ENCODE measurements at places on chromosomes 2 and 18.

DNA sequence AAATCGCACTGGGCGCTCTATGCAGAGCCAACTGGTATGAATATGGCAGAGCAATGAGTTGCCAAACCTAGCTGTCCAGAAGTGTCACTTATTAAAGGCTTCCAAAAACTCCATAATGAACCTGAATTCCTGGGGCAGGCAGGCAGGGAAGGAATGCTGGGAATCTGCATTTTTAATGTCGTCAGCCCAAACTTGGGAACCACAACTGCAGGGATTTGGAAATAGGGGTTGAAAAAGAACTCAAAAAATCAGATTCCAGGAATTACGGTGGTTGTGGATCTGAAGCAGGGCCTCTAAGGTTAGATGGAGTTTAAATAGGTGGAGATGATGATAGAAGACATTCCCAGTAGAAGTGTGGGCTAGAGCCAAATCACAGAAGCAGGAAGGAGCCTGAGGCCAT is 15.0 kb downstream of the NCKAP5 start:
- no peak for DNase-seq

- no peak for DNase-seq
Observed at GRCh38 chr2:184620367-184620766, 22.0 kb downstream of the ZNF804A start.

- no peak for DNase-seq
Observed at GRCh38 chr2:3637311-3637675, 20.7 kb upstream of the ALLC start.

DNA sequence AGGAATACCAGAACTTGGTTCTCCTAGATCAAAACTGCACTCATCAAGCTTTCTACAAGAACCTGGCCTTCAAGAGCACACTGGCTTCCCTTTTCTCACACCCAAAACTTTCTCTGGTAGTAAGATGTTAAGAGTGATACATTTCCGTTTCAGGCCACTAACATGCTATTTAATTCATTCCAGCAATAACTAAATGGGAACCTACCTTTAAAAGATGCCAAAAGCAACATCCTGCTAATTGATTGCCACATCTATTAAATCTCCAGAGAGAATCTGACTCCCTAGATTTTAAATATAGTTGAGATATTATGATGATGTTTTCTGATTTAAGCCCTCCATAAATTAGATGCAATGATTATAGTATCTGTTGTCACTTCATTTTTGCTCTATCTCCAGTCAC is 71.6 kb downstream of the KCTD18 start:
- no peak for DNase-seq

GRCh38 chr2:85997017-85997970 is 108.4 kb downstream of the POLR1A start:
- no peak for DNase-seq

DNA sequence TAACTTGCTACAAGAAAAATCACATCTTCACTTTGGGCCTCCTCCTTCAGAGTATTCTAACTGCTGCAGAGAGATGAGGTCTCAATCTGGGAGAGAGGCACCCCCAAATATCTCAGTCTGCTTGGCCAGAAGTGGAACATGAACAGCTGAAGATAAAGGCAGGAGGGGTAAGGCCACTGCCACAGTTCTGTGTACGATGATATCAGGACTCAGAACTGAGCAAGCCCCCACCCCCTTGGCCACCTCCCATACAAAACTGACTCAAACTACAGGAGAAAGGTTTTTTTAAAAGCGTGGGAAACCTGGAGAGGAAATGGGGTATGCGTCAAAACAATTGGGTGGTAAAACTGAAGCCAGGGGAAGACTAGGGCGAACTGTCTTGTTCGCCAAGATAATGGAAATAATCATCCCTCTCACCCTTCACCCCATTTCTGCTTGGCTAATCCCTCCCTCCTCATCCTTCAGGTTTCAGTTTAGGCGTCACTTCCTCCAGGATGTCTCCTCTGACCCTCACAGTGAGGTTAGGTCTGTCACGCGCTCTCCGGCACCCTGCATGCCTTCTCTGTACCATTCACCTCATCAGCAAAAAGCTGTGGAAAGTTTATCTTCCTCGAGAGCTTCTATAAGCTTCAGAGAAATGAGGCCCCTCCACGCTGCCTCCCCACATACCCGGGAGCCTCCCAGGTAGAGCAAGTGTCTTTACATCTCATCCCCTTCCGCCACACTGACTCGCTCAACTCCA is 64.4 kb downstream of the SFXN5 start:
- no peak for DNase-seq

GRCh38 chr18:78232196-78232595 is 747.4 kb upstream of the SALL3 start:
- DNase-seq = no peak

DNA sequence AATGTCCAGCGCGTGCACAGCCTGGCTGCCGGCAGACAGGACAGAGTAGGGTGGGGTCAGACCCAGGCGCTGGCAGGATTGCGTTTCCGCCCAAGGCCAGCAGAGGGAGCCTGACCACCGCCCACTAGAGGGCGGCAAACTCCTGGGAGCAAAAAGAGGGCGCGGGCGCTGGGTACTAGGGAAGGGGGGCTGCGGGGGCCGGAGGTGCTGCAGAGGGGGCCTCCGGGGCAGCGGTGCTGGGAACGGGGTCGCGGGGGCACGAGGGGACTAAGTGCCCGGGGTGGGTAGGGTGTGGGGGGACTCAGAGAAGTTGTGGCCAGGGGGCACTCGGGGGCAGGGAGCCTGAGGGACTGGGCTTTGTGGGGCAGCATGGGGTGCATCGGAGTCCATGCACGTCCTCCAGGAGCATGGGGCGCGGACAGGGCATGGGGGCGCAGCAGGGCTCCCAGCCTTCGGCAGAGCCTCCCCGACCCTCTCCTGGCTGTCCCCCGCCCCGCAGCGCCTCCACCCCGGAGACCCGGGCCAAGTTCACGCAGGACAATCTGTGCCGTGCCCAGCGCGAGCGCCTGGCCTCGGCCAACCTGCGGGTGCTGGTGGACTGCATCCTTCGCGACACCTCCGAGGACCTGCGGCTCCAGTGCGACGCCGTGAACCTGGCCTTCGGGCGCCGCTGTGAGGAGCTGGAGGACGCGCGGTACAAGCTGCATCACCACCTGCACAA is 3.2 kb downstream of the TEKT4 start:
- DNase-seq = no peak

GRCh38 chr2:154143105-154143504 is 271.4 kb downstream of the GALNT13 start:
- DNase-seq = no peak

- DNase-seq = no peak
Observed at GRCh38 chr2:152367547-152368390, 32.8 kb downstream of the FMNL2 start.

GRCh38 chr18:55918444-55918843 is 330.5 kb upstream of the TCF4 start:
- no peak for DNase-seq

DNA sequence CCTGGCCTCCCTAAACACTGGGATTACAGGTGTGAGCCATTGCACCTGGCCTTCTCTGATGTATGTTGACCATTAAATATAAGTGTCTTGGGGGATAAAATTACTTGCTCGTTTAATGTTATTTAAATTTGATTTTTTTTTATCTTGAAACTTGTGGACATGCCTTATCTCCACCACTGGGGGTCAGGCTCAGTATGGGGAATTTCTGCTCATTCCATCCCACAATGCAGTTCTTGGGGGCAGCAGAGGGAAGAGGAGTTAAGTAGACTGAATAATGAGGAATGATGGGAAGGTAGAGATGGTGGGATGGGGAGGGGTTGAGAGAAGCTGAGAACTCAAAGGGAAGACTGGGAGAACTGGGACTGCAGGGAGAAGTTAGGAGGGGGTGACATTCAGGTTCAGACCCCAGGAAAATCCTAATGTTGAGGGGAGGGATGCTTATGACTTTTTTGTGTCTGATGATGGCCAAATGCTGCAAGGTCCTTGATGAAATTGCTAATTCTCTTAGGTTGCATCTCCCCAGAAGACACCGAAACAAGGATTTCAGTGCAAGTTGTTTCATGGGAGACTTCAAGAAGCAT is 174.2 kb downstream of the MIB1 start:
- DNase-seq = no peak

- no peak for DNase-seq
Observed at GRCh38 chr2:26946841-26947784, 23.3 kb upstream of the MAPRE3 start.

- no peak for DNase-seq
Observed at GRCh38 chr2:231914077-231914690, 12.0 kb downstream of the NPPC start.

DNA sequence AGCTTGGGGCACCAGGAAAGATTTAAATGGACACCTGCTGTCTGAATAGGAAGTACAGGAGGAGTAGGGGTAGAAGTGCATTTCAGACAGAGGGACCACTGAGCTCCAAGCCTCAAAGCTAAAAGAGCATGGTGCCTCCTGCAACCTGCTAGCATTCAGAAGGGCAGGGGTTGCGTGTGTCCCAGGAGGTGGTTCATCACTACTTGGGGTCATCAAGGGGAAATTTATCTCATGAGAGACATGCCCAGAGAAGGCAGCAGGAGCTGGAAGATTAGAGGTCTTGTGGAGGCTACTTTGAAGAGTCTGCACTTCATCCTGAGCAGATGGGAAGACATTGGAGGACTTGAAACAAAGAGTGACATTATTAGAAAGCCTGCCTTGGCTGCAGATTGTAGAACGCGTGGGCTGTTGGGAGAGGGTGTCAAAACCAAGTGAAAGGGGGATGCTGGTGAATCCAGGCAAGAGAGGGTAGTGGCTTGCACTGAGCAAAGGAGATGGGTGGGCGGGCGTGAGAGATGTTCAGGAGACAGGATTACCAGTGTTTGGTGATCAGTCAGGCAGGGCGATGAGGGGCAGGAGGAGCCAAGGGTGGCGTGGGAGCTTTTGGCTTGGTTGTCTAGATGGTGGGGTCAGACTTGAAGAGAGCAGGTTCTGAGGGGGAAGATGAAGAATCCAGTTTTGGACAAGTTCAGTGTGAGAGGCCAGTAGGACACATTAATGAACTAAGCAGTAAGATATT is 154.0 kb downstream of the DYSF start:
- DNase-seq = no peak

- no peak for DNase-seq
Observed at GRCh38 chr2:163191372-163191771, 352.8 kb upstream of the KCNH7 start.

- no peak for DNase-seq
Observed at GRCh38 chr18:62663731-62664336, 51.5 kb upstream of the PHLPP1 start.

DNA sequence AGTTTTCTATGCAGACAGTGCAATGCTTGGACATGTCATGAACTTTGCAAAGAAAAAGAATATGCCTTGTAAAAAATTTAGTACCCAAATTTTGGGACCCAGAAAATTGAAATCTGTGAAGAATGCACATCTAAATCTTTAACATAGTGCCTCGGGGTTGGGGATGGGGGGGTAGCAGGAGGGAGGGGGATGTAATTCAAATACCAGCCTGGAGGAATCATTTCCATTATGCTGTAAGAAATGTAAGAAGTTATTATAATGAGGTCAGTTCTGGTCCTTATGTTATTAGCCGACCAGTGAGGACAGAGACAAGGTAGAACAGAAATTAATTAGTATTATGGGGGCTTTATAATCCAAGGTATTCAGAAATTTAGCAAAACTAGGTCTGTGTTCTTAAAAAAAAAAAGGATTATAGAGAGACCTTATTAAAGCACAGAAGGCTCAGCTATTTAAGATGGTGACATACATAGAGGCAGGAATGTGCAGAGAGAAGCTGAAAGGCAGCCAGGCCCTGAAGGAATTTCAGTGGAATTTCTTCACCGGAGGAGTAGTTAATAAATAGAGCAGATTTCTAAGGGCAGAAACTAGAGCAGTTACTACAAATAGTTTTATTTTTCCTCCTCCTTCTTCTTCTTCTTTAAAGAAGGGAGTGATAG is 89.0 kb upstream of the RBMS1 start:
- no peak for DNase-seq

GRCh38 chr18:70621710-70622109 is 332.9 kb downstream of the SOCS6 start:
- DNase-seq = peak; percentile 32

- no peak for DNase-seq
Observed at GRCh38 chr2:111037128-111037527, 83.6 kb upstream of the BCL2L11 start.

- DNase-seq = no peak
Observed at GRCh38 chr2:215394102-215394805, 41.6 kb downstream of the FN1 start.

- peak; percentile 13 for DNase-seq
Observed at GRCh38 chr2:151999053-151999452, 99.8 kb downstream of the CACNB4 start.

GRCh38 chr18:63189817-63190216 is 129.8 kb downstream of the BCL2 start:
- DNase-seq = no peak

Measured in immature natural killer cell (primary cell).